Stimulated activated CD4-positive, alpha-beta T cell treated with anti-CD3 and anti-CD28 coated beads, Interleukin-12 subunit alpha, Interleukin-12 subunit beta, amount 100 ng/mL, for 48 hours (primary cell): ENCODE measurements at places on chromosomes 7 and 10.

- no peak for DNase-seq
These were observed 58.8 kb downstream of the CREM start for GRCh38 chr10:35185260-35186034.

DNA sequence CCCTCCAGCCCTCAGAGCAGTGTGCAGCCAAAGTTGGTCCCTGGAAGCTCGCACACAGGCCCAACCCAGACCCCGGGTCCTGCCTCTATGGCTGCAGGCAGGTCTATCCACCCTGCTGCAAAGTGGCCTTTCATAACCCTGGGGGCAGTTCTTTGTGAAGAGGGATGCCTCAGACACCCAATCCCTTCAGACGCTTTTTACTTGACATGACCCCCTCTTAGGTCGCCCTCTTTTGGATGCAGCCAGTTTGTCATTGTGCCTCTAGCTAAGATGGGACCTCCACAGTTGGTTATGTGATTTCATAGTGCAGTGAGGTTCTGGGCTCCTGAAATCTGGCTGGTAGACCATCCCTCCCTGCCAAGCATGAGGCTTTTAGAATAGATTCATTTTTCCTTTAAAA, 27.3 kb downstream of the SMKR1 start:
- no peak for DNase-seq

DNA sequence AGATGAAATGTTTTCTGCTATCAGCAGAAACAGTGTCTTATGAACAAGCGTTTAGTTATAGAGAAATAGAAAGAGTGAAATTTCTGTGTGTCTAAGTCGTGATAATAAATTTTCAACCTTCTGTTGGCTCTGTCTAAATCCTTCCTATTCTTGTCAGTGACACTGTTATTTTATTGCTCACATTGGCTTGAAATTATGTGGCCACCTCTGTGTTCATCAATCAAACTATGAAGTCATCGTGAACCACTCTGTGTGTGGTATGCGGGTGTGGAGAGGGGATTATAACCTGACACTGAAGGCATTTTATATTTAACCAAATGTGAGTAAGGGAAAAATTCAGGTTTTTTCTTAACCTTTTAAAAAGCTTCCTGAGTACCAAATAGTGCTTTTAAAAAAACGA, 12.3 kb downstream of the AOAH start:
- no peak for DNase-seq

DNA sequence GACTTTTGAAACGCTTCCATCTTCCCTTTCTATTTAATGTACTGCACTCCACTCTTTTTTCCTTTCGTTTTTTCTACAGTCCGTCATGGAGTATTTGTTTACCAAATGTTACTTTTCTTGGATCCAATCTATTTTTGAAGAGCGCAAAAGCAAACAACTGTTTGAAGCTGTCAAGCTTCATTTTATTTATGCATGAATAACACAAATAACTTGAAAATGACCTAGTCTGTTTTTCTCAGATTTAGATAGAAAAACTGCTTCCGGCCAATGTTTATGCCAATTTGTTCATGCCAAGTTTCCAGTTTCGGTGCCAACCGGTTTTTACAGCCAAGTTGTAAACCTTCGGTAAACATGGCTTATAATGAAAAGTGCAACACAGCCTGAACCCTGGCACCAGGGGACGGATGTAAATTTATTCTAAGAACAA, 150.9 kb upstream of the KLF6 start:
- DNase-seq, result no peak
